ENCODE measurements at places on chromosomes 4 and X. TPM values are rescaled to one million over a fixed set of nuclear protein-coding genes. Genes with fewer than 3 reads are reported as not detected.
A peak's percentile ranks its signal among the peaks of the same experiment; 100 is the strongest.

DNA sequence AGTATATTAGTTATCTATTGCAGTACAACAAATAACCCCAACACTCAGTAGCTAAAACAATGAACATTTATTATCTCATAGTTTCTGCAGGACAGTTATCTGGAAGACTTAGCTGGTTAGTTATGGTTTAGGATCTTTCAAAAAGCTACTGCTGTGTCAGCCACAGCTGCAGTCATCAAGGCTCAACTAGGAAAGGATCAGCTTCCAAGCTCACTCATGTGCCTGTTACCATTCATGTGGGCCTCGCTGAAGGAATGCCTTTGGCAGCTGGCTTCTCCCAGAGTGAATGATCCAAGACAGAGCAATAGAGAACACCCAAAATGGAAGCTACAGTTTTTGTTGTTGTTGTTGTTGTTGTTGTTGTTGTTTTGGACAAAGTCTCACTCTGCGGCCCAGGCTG is 13.5 kb upstream of the PRSS48 start:
- no peaks in the 10 kb centered on the region for H3K36me3 ChIP-seq
- H3K4me1 ChIP-seq: peaks cover 28% of the 10 kb centered on the region
- H3K27me3 ChIP-seq: no peaks in the 10 kb centered on the region
- DNase-seq: no peak

DNA sequence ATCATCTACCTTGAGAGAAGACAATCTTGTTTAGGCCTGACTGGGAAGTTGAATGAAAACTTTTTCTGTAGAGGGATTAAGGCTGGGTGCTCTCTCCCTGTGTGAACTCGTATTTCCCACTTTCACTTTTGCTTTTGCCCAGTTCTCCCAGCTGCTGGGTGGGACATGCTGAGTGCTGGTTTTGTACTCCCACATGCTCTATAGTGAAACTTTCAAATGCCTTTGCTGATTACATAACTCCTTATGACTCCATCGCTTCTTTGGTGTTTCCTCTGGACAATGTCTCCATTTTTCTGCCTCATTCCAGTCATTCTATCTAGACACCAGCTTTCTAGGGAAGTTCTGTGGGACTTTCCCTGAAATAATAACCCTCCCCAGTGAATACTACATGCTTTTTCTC is 100.5 kb downstream of the CLNK start:
- peaks cover 6% of the 10 kb centered on the region for H3K4me1 ChIP-seq
- H3K27ac ChIP-seq: peak overlapping the region; percentile 2
- no peaks in the 10 kb centered on the region for H3K27me3 ChIP-seq

GRCh38 chrX:68146054-68146453 is 287.2 kb downstream of the OPHN1 start:
- no peak overlapping the region for H3K4me3 ChIP-seq
- H3K36me3 ChIP-seq: no peaks in the 10 kb centered on the region
- no peak overlapping the region for H3K27ac ChIP-seq

GRCh38 chr4:123312116-123312515 is 84.5 kb upstream of the SPRY1 start:
- no peak for DNase-seq
- no peaks in the 10 kb centered on the region for H3K4me1 ChIP-seq
- no peak overlapping the region for H3K4me3 ChIP-seq

The TEX11 gene
- not detected for total RNA-seq

- DNase-seq: peak; percentile 96
- H3K4me1 ChIP-seq: peaks cover 3% of the 10 kb centered on the region
- peak within 1 kb of the TSS; percentile 66 for H3K4me3 ChIP-seq
- no peaks in the 10 kb centered on the region for H3K27me3 ChIP-seq
- H3K27ac ChIP-seq: peak within 1 kb of the TSS; percentile 87
- H3K36me3 ChIP-seq: no peaks in the 10 kb centered on the region
These were observed at the start of gene SYNPO2 for GRCh38 chr4:118888666-118889311. SYNPO2 (plus strand) TSS chr4:118888854; CDS start chr4:118889037, 183 bp downstream.

The BST1 gene
- total RNA-seq: 4.7 TPM

Data from esophagus muscularis mucosa (tissue), 4 donors.